ENCODE measurements at places on chromosomes 12 and 14.

DNA sequence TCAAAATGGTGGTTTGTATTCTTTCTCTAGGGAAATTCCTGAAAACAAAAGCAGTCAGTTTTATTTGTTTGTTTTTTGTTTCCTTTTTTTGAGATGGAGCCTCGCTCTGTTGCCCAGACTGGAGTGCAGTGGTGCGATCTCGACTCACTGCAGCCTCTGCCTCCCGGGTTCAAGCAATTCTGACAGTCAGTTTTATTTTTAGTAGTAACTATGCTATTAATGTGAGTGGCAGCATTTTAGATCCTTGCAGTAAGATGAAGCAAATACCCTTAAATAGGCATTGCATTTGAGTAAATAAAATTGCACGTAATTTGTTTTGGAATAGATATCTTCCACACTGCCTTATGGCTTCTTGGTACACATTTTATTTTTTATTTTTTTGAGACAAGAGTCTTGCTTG is 23.6 kb downstream of the YY1 start:
- DNase-seq = no peak

DNA sequence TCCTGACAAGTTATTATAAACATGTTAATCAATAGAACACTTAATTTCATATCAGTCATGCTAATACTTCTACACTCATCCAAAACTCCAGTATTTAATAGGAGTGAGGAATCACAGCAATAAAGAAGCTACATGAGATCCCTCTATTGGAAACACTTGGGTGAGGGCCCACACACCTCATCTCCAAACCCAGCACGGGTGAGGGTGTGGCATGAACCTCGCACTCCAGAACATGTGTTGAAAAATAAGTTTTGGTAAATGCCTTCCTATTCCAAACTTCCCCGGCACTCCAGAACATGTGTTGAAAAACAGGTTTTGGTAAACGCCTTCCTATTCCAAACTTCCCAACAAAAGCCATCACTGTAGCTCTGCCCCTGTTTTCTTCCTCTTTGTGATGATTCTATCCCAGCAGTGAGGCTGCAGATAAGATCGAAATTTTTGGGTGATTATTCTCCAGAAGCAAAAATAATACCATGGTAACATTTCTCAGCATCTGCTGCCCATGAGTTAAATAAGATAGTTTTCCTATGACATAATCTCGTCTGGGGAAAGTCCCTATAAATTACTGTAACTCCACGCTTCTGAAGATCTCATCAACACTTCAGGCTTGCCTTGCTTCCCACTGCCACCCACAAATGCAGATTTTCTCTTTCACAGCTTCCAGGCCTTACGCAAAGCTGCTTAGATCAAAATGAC is 24.4 kb upstream of the PTPRB start:
- DNase-seq = no peak

- DNase-seq = no peak
Measured at GRCh38 chr12:25859976-25860375, 98.5 kb upstream of the RASSF8 start.

DNA sequence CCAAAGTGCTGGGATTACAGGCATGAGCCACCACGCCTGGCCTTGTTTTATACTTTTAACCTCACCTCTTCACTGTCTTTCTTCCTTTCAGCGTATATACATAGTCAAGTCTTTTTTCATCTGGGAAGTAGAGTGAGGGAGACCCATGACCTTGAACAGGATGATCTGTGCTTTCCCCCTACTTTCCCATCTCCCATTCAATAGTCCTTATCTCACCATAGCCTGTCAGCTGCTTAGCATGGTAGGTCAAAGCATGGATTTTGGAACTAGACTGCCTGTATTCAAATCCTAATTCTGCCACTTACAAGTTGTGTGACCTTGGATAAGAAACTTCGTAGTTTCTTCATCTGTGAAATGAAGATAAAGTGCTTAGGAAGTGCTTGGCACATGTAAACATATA is 96.4 kb upstream of the MON2 start:
- no peak for DNase-seq

GRCh38 chr14:75514673-75515628 is 7.3 kb upstream of the BATF start:
- DNase-seq = no peak

DNA sequence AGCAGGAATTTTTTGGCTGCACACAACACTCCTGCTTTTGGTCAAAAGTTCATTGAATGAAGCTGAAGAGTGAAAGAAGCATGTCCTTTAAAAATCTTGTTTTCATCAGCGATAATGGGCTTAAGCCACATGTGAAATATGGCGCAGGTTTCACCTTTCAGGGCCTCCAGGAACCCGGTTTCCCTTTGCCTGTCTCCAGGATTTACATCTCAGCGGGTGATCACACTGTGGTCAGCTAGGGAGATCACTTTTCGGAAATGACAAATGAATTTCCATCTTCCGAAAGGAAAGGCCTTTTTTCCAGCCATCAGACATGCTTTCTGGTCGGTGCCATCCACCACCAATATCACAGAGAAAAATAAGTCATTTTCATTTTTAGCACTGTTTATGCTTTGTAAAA is 727.1 kb upstream of the TBX3 start:
- no peak for DNase-seq

- DNase-seq = no peak
Measured at GRCh38 chr12:96295532-96296160, 101.5 kb downstream of the ELK3 start.

GRCh38 chr12:124651516-124652273 is 84.3 kb upstream of the NCOR2 start:
- DNase-seq = no peak

DNA sequence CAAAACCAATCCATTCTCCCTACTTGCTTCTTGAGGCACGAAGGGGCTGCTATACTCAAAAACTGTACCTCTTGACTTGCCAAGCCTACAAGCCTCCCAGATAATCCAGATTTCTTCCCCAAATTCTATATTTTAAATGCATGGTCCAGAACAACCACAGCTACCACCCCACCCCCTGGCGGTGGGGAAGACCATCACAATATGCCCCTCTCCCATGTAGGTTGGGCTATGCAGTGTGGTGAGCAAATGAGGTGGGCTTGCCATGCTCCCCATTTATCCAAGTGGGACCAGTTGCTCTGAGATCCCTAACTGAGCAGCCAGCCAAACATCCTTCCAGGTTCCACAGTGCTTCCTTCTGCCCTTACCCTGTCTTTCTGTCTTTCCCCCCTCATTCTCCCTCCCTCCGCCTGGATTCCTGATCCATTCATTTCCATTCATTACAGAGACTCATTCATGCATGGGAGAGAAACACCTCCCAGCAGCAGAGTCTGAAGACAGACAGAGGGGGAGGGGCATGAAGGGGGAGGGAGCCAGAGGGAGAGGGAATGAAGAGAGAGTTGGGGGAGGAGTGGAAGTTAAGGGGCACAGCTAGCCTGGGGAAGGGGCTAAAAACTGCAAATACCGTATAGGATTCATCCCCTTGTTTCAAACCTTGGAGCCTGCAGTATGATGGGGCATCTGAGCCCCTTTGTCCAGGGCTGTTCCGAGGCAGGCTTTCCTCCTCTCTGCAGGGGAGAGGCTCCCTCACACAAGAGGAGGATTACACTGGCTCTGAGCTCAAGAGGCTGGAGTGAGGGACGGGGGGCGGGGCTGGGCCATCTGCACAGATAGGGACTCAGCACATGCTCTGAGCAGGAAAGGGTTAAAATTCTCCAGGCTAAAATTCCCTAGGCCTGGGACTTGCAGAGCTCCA is 4.4 kb downstream of the ZNF219 start:
- no peak for DNase-seq

DNA sequence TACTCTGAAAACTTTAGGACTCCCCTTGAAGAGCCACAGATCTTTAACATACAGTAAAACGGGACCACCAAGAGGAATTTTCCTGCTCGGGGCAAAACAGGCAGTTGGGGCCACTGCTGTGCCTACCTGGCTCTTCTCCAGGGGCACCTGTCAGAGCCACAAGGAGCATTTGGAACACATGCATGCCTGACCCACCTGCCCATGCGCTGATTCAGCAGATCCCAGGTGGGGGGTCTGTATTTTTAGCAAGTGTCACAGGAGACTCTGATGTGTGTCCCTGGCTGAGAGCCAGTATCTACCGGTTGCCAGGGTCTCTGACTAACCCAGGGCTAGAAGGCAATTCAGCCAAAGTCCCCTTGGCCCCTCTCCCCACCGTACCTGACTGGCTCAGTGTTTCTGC is 6.5 kb downstream of the CTDSP2 start:
- no peak for DNase-seq

DNA sequence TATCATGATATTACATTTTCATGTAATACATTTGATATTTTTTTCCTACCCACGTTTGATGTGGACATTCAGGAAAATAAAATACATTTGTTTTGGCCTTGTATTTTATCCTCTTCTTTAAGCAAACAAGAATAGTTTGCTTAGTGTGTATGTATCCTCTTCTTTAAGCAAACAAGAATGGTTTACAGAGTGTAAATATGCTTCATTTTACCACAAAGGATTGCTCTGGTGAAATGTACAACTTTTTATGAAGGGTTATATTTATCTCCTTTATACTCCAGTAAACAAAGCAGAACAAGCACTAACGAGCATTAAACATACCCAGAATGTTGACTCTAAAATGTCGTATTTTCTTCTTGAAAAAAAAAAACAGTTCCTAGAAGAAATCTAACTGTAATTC is 244.7 kb downstream of the KCNH5 start:
- DNase-seq = no peak

GRCh38 chr12:57126561-57126960 is 1.7 kb upstream of the LRP1 start:
- no peak for DNase-seq

GRCh38 chr12:84969226-84969625 is 56.6 kb upstream of the SLC6A15 start:
- no peak for DNase-seq

GRCh38 chr12:111858186-111858585 is 16.2 kb downstream of the MAPKAPK5 start:
- no peak for DNase-seq

- DNase-seq = no peak
Measured at GRCh38 chr14:71523630-71524319, 408.5 kb upstream of the RGS6 start.

DNA sequence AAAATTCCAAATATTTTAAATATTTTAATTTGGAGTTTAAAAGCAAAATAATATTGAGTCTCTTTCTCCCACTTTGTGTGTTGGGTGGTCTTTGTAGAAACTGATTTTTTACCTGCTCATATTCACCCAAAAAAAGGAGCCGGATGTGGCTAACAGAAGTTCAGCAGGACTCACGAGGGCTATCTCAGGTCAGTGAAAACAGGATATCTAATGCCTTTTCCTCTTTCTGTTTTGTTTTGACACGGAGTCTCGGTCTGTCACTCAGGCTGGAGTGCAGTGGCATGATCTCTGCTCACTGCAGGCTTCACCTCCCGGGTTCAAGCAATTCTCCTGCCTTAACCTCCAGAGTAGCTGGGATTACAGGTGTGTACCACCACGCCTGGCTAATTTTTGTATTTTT is 30.8 kb downstream of the COA8 start:
- no peak for DNase-seq

DNA sequence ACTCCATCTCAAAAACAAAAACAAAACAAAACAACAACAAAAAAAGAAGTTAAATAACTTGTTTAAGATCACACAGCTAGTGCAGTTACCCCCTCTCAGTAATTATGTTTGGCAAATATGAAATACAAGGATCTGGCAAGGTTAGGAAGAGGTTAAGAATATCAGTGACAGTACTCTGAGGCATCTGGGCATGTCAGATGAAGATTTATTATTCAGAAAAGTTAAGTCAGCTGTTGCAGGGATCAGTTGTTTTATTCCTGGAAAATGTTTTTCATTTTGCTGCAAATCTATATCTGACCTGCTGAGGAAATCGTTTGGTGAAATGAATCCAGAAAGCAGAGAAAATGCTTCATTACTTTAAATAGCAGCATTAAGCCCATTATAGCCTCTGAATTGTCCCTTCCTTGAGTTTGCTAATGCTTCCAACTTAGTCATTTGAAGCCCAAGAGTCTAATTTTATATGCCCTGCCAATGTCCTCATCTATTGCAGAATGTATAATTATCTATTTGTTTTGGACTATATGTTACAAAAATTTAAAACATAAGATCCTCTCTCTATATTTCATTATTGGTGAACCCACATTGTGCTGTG is 8.1 kb downstream of the GPX2 start:
- DNase-seq = no peak

DNA sequence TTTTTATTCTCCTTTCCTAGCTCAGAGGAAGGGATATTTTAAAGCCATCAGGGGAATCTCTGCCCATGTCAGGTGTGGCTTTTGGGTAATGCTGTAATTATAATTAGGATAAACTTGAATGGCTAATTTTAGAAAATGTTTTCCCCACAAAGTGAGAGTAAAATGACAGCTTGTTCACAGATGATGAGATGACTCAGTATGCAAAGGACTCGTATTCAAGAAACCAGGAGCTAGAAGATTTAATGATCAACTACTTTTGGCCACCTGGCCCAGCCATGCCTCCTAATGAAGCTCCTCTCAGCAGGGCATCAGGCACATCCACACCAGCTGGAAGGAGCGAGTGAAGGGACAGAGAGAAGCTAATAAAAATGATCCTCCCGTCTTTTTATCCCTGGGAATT is 29.0 kb upstream of the PLEKHG7 start:
- no peak for DNase-seq

DNA sequence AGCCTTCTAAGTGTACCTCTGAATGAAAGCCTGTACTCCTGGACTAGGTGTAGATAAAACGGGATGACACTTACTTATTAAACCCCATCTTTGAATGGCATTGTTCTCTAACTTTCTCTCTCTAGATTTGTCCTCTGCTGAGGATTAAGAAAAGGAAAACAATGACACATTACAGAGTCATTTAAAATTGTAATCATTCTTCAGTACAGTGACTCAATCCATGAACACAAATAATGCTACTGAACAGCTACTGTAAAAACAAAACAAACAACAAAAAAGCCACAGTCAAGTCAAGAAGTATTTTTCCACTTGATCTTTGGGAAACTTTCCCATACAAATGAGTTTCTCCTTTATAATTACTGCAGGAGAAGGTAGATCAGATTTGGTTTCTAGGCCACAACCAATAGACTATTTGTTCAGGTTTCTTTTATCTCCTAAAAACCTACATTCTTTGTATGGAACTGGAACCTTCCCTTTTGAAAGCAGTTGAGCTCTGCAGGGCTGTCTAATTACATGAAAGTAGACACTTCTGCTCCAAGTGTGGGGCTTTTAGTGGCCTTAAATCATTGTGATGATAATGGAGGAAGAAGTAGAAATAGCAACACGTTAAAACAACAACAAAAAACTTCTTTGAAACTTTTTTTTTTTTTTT is 219.1 kb downstream of the ESR2 start:
- peak; percentile 61 for DNase-seq

DNA sequence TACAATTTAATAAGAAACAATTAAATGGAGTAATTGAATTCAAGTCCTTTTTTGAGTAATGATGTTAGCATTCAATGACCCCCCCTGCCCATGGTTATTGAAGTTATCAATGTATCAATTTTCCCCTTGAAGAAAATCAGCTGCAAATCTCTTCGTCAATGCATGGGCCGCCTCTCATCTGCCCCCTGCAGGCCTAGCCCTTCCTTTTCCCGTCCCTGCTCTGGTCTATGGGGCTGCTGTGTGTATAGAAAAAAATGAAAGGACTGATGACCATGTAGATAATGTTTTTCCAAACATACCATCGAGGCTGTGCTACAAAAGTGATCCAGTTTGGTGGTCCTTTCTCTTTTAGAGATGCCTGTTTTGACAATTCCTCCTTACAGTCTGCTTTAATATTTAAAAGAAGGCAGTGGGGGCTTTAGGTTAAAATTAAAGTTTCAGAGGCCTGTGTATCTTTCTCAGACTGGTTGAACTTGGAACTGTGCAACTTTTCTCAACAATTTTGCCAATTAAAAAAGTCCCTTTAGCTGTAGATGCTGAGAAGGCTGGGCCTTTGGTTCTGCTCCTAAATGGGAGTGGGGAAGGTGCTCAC is 98.4 kb downstream of the APAF1 start:
- no peak for DNase-seq

Data from Panc1 (cell line).